Activated CD4-positive, alpha-beta T cell treated with anti-CD3 and anti-CD28 coated beads, Interleukin-2, amount 50 U/mL, for 48 hours (primary cell): ENCODE measurements at places on chromosomes 16 and 17.

DNA sequence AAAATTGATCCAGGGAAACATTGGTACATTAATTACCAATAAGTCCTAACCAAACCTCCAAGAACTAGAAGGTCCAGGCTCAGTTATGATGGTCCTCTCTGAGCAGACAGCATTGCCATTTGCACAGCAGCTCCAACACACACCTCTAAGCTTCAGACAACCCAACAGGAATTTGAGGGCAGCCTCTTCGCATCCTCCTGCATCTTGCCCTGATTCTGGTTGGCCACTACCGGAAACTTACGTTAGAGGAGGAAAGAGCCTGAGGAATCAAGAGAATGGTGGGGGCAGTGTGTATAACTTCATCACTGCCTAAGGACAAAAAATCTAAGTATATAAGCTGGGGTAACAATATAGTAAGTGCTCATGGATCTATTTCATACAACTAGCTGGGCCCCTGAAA is 15.7 kb downstream of the FAM117A start:
- DNase-seq, result no peak

- no peak for DNase-seq
These were observed 29.0 kb upstream of the CLEC3A start for GRCh38 chr16:77993111-77993985.

GRCh38 chr17:74728702-74729075 is 8.4 kb upstream of the RAB37 start:
- DNase-seq, result no peak

DNA sequence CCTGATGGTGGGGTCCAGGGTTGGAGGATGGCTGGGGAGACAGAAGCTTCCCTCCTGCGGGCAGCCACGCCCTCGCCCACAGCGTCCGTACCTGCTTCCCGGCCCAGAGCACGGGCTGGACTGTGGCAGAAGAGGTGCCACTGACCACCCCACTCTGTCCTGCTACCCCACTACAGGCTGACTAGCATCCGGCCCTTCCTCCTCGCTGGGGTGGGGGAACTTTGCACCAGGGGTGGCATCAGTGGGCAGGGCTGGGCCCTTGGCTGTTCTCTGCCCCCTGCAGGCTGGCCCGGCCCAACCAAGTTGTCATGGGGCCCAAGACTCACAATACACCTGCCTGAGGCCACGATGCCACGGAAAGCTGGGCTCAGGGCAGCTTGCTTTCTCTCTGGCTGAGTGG is 73.0 kb downstream of the KLHDC4 start:
- DNase-seq, result no peak

DNA sequence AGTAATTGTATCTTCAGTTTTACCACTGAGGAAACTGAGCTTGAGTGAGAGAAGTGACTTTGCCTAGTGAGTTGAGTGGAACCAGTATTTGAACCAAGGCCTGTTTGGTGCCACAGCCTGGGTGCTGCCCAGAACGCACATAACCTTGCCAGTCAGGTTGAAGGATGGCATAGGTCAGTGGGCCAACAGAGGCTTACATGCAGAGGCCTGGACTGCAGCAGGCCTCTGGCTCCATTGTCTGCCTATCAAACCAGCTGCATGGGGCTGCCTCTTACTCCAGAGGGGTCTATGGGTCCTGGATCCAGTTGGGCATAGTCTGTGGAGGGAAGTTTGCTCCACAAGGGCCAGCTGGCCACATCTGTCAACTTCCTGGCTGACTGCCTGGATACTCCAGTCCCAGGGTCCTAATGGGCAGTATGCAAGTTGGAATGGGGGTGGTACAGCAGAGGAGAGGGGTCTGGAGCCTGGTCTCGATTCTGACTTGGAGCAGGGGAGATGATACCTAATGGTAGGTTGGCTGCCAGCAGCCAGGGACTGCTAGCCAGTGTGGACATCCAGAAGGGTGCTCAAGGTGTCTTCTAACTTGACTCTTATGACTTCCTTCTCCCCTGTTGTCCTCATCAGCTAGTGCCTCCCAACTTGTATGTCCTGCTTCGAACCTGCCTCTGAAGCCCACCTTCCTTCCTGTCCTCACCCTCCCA is 11.1 kb upstream of the RNF112 start:
- no peak for DNase-seq

DNA sequence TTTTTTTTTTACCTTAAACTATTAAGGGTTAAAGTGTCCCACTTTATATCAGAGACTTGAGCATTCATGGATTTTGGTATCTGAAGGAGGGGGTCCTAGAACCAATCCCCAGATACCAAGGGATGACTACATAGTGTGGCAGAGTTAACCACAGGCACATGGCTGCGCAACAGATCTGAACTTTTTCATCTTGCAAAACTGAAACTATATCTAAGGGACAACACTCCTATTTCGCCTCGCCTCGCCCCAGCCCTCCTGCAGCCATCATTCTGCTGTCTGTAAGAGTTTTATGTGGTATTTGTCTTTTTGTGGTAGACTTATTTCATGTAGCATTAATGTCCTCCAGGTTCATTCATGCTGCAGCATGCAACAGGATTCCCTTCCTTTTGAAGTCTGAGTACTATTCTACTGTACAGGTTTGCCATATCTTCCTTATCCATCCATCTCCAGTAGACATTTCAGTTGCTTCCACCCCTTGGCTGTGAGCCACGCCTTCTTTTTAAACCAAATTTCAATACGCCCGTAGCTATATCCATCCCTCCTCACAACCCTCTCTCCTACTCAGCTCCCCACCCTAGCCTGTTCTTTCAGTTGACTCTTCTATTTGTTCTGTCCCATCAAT is 53.2 kb downstream of the AMFR start:
- no peak for DNase-seq

GRCh38 chr16:62149631-62150030 is 113.4 kb upstream of the CDH8 start:
- DNase-seq, result no peak

GRCh38 chr16:58661199-58661830 is 23.3 kb downstream of the SLC38A7 start:
- DNase-seq, result no peak

- DNase-seq, result no peak
These were observed 32.5 kb downstream of the PHKB start for GRCh38 chr16:47493381-47494337.

- no peak for DNase-seq
These were observed 272.1 kb downstream of the HAPSTR1 start for GRCh38 chr16:9363520-9363919.

DNA sequence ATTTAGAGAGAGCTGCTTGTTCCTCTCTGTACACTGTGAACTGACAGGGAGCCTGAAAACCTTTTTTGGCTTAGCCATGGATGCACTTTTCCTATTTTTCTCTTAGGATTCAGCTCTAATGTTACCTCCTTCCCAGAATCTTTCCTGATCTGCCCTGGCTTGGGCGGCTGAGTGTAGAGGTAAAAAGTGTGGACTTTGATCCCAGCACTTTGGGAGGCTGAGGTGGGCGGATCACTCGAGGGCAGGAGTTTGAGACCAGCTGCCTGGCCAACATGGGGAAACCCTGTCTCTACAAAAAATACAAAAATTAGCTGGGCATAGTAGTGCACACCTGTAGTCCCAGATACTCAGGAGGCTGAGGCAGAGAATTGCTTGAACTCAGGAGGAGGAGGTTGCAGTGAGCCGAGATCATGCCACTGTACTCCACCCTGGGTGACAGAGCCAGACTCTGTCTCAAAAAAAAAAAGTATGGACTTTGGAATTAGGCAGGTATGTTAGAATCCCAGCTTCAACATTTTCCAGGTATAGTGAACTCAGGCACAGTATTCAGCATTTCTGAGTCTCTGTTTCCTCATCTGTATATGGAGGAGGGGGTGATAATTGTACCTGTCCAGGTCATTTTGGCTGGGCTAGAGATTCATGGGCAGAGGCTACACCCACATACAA is 212.5 kb upstream of the EEF2KMT start:
- DNase-seq, result no peak

DNA sequence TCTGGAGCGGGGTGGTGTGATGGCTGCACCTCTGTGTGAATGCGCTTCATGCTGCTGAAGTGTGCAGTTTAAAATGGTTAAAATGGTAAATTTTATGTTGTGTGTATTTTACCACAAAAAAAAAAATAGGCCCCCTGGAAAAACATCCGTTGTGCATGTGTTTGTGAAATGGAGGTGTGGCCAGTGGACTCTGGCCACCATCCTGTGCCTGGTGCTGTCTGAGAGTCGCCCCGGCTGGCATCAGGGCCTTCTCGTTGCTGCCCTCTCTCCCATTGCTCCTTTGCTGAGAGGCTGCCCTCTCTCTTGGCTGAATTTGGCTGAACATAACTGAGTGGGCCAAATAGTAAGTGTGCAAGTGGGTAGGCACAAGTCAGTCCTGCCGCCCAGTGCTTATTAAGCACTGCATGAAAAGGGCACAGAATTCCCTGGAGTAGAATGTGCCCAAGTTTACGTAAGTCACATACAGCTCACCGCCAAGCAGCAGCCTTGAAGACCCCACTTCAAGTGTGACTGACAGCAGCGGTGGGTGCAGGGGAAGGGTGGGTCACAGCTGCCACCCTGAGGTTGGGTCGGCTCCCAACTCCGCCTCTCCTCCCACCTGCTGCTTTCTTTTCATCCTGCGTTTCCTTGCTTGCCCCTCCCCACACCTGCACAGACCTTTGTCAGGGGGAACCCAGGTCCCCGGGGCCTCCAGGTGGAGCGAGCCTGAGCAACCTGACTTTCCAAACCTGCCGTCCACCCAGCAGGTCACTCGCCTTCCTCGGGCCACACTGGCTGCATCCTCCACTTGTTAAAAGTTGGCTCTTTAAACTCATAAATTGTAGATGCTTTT is 46.8 kb downstream of the FOXK2 start:
- DNase-seq, result no peak

DNA sequence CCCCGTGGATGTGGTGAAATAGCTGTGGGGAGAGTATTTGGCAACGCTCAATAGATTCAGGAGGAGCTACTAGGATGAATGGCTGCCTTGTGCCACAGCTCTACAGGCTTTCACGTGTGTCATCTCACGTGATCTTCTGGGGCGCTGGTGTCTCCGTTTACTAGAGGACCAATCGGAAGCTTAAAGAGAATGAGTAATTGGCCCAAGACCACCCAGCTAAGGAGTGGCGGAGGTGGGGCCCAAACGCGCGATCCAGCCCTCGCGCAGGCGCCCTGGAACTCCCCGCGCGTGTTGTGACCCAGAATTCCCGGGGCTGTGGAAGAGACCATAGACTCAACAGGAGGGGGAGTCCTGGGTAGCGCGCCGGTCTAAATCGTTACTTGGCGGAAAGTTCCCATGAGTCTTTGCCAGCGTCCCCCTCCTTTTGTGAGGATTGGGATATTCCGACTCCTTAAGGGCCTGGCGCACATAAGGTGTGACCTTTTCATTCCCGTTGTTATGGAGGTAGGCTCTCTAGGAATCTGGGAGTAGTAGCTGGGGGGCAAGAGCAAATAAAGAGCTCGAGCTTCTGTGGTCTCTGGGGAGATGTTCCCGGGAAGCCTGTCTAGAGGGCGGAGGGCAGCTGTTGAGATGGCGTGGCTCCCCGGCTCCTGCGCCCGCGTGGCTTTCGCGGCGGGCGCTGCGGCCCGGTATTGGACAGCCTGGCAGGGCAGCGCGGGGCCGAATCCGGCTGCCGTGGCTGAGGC is 23.4 kb downstream of the TRPV2 start:
- peak; percentile 95 for DNase-seq

GRCh38 chr17:44847586-44847985 is at the start of gene HIGD1B:
TSS of gene HIGD1B (plus strand) at chr17:44847883. CDS start at chr17:44848153, 270 bp downstream.
- DNase-seq, result no peak

- no peak for DNase-seq
These were observed 390.4 kb downstream of the UTP18 start for GRCh38 chr17:51650772-51651171.

GRCh38 chr16:79188115-79188738 is 412.3 kb downstream of the MAF start:
- DNase-seq, result no peak

- DNase-seq, result peak; percentile 55
These were observed 817 bp downstream of the NDUFAF8 start for GRCh38 chr17:81239714-81240555.

GRCh38 chr16:89867918-89868317 is 5.5 kb upstream of the TCF25 start:
- no peak for DNase-seq

DNA sequence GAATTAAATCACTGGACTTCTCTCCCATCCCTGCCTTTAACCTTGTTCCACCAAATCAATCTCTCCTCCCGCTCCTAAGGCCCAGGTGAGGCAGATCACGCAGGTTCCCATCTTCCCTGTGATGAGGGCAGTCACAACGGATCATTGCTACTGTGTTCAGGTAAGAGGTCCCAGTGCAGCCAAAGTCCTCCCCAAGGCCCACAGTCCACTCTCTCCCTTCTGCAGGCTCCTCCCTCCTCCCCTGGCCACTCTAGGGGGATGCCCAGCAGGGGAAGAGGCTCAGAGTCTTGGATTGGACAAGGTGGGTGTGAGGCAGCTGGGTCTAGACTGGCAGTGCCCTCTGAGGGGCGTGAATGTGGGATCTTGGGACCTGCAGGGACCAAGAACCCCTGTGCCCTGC is 2.6 kb upstream of the ADGRG3 start:
- no peak for DNase-seq

DNA sequence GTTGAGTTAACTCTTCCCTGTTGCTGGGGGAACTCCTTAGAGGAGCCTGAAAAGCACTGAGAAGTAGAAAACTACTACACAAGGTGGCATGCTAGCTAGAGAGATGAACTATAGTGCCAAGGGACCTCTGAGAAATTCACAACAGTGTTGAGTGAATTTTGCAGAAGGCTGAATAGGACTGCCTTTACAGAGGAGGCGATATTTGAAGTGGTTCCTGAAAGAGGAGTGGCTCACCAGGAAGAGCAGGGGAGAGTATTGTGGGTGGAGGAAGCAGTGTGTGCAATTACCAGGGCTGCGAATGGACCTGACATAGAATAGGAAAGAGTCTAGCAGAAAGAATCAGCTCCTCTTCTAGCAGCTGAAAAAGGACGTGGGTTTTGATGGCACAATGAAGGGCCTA is 66.4 kb downstream of the CDK5R1 start:
- no peak for DNase-seq

DNA sequence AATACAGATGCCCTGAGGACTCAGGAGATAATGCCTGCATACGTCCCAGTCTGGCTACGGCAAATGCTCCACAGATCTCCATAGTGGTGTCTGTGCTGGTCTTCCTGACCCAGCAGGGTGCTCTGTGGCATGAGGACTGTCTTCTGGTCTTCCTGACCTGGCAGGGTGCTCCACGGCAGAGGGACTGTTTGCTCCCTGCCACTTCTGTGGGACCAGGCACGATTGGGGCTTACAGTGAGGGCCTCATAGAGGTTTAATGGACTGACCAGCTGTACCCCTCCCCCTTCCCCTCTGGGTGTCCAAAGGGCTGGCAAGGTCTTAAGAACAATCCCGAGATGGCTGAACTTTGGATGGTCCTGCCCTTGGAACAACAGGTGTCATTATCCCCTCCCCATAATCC is 123.1 kb downstream of the C16orf78 start:
- no peak for DNase-seq

DNA sequence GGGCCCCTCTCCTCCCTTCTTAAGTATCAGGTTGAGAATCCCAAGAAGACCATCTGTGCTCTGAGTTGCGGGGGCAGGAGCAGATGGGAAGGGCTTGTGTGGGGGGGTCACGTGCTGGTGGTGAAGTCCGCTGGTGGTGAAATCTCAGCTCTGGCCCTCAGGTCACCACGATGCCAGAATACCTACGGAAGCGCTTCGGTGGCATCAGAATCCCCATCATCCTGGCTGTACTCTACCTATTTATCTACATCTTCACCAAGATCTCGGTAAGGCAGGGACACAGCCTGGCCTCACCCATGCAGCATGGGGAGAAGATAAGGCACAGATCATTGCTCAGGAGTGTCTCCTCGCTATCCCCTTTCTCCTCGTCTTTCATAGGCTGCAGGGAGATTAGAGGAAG is 29.7 kb downstream of the SLC5A11 start:
- DNase-seq, result no peak
